Bladder microvascular endothelial cell (primary cell): ENCODE measurements at places on chromosomes 6 and 20. TPM values are rescaled to one million over a fixed set of nuclear protein-coding genes. Genes with fewer than 3 reads are reported as not detected.

Gene PSMG4
- 30.6 and 62.7 TPM in 2 replicates for total RNA-seq

Gene MOG
- total RNA-seq = not detected in 2 replicates

Gene HLA-DMB
- 1.0 and 2.4 TPM in 2 replicates for total RNA-seq

Gene THBD
- total RNA-seq = 26.2 and 42.2 TPM in 2 replicates
